ENCODE measurements at places on chromosomes 3 and 15. TPM values are rescaled to one million over a fixed set of nuclear protein-coding genes. Genes with fewer than 3 reads are reported as not detected.

Gene AGTR1
- 0.90 TPM for total RNA-seq

GRCh38 chr3:50352781-50353180 is 2.1 kb downstream of the CYB561D2 start:
- DNase-seq, result no peak

GRCh38 chr3:43349716-43350115 is 63.4 kb downstream of the SNRK start:
- no peak for DNase-seq

- no peak for DNase-seq
These were observed 1.8 kb upstream of the IQGAP1 start for GRCh38 chr15:90386221-90386620.

Gene EPHA3
- 1.8 TPM for total RNA-seq
